ENCODE measurements at places on chromosomes 5 and 9.

DNA sequence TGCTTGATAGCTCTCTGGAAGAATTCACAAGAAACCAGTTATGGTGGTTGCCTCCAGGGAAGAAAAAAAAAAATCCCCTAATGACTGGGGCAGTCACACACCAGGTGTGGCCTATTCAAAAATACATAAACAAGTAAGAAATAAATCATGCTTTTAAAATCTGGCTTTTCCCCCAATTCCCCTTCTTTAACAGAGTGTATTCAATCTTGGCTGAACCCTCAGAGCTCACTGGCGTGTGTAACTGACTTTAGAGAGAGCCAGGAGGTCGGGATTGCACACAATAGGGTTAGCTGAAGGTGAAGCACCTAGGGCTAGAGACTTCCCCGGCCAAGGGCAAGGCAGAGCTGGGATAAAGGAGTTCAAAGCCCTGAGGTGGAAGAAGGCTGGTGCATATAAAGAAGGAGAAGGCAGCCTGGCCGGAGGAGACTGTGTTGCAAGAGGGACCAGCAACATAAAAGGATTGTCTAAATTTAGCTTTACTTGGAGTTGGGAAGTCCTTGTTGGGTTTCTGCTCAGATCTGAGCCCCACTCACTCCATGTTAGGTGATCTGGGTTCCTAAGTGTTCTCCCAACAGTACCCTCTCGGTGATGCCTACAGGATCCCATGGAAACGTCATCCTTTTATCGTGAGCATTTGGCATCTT is 19.7 kb downstream of the FNBP1 start:
- no peak for DNase-seq

- no peak for DNase-seq
These were observed 351.2 kb downstream of the ZNF608 start for GRCh38 chr5:124395287-124395686.

GRCh38 chr9:93890436-93890935 is 64.7 kb downstream of the BARX1 start:
- DNase-seq: no peak

- no peak for DNase-seq
These were observed 211.2 kb downstream of the RAB3C start for GRCh38 chr5:58793888-58794657.

DNA sequence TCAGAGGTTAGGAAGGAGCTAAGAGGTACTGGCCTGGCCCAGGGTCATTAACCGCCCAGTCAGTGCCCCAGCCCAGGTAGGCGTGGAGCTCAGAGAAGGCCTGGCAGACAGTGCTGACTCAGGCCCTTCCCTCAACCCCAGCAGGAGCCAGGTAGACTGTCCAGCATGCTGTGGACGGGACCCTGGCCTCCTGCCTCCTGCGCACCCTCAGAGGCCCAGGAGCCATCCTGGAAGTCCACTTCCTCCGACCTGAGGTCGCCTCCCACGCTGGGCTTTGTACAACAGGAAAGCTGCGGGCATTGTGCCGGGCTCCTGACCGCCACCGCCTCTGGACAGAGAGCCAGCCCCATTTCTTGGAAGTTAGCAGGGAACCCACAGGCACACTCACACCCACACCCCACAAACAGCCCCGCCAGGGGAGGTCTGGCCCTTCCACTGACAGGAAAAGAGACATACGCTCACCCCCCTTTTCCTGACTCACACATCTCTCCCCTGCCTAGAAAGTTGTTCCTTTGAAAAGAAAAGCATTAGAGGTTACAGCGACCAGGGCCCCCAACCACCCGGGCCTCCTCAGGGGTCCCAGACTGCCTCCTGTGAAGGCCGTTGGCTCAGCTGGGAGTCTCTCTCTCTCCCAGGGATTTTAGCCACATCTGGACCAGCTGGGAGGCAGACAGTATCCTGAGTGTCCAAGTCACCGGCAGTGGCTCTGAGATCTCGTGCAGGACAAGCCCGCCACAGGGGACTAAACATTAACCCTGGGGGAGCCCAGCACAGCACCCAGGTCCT is 7.7 kb downstream of the RALGDS start:
- no peak for DNase-seq

DNA sequence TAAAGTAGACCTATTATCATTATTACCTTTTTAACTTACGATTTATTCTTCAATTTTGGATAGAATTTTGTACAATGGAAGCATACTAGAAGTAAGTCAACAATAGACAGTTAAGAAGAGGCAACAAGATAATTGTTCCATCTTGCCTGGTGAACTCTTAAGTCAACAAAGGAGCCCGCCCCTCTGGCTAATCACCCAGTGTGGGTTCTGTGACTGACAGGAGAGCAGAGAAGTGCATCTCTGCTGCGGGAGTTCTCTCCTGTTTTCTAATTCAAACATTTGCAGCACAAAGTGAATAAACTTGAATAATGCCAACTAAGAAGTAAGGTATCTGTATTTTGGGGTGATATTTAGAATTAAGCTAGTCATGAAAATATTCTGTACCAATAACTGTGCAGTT is 6.7 kb upstream of the ISL1 start:
- no peak for DNase-seq

DNA sequence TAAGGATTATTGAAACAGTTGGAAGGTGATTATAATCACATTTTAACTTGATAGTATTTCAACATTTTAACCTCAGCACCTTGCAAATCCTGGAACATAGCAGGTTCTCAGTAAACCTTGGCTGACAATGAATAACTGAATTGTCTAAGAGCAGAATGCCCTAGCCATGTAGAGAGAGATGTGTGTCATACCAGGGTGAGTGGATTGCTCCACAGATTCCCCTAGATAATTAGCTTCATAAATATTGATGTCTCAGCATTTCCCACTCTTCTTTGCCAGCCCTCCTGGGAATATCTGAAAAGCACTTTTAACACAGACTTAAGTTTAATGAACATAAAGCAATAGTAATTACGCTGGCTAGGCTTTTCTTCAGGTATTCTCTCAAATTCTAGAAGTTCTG is 363.5 kb downstream of the MAN2A1 start:
- DNase-seq: no peak

GRCh38 chr9:81613002-81613812 is 76.1 kb downstream of the TLE1 start:
- DNase-seq: no peak

- DNase-seq: no peak
These were observed 764 bp downstream of the CAMLG start for GRCh38 chr5:134738963-134739661.

- no peak for DNase-seq
These were observed 1.1 kb upstream of the GNPDA1 start for GRCh38 chr5:142013734-142014521.

DNA sequence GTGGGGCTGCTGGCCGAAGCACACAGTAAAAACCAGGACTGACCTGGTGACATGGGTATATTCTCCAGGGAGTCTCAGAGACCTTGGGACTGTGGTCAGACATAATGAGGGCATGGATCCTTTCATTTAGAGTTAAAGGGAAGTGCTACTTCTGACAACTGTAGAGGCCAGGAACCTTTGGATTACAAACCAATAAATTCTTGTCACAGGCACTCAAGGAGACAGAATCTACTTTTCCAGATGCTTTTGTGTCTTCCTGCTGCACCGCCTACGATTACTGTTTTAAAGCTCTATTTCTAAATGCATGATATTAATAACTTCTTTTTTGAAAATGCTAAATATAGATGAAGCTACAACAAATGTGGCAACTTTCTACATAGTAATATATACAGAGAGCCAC is 106.5 kb upstream of the LPAR1 start:
- no peak for DNase-seq

DNA sequence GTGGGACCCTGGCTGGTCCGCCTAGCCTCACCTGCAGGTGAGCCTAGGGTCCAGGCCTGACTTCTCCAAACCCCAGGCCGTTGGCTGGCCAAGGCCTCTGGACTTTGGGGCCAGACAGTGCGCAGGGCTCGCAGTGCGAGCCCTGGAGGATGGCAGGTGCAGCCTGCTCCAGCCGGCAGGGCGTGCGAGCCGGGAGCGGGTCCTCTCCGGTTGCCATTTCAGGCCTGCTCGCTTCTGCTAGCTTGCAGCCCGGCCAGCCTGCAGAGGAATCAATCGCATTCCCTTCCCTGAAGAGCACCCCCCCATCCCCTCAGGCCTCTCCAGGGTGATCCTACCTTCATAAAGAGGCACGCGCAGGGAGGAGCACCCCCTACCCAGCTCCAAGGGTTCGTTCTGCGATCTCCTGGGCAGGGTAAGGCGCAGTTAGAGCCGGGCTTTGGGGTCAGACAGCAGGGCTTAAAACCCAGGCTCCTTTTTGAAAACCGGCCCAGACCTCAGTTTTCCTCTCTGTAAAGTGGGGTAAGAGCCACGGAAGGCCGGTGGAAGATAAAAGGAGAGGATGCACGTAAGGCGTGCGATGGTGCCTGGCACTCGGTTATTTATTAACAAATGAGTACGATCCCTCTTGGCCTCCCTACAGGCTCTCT is 6.2 kb downstream of the BARHL1 start:
- no peak for DNase-seq

DNA sequence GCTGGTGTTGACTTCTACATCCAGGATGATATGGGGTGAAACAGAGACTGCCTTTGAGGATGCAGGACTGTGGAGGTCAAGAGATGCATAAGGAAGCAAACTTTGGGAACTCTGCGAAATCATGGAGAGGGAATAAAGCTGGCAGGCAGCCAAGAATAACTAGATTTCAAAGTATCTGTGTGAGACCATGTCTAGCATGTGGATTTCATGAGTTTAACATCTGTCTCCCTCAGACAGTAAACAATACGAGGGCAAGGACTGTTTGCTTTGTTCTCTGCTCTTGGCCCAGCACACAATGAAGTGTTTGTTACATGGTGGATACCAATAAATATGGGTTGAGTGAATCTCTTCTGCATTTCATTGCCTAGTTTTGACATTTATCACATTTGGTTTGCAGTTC is 71.3 kb downstream of the RASEF start:
- no peak for DNase-seq

- no peak for DNase-seq
These were observed 237.2 kb downstream of the TRPM3 start for GRCh38 chr9:70883963-70884793.

GRCh38 chr5:79697222-79698170 is 7.9 kb downstream of the CMYA5 start:
- DNase-seq: no peak

DNA sequence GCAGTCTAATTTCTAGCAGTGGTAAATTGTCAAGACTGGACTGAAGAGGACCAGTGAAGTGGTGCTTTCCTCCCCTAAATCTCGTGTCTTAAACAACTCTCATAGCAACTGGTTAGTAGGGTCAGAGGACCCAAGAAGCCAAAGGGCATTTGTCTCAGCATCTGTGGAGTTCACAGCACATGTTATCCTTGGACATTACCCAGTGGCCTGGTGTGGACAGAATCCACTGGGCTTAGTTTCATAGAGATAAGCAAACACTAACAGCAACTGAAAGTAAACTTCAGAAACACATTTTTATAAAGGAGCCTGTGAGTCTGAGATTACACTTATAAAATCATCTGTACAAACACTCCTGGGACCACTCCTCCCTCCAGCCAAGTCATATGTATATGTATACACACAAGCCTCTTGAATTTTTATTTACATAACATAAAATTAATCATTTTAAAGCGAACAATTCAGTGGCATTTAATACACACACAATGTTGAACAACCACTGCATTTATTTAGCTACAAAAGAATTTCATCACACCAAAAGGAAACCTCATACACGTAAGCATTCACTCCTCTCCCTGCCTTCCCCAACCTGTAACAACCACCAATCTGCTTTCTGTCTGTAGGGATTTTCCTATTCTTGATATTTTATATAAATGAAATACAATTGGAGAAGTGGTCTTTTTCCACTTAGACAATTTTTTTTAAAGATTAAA is 457.8 kb downstream of the RASEF start:
- DNase-seq: no peak

DNA sequence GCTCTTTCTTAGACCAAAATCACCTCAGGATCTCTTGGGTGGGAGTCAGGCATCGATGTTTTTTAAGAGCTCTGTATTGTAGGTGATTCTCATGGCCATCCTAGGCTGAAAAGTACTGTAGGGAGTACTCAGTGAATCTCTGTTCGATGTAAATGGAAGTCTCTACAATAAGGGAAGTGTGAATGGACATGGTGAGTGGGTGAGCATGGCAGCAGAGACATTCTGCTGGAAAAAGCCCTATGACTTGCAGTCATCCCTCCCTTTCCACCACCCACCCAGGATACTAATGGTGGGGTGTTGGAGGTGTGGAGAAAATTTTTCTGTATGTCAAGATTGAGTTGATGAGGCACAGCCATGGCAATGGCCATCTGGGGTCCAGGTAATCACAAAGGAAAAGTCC is 30.9 kb downstream of the ZNF366 start:
- DNase-seq: no peak

- no peak for DNase-seq
These were observed 47.5 kb upstream of the SLC1A1 start for GRCh38 chr9:4442806-4443205.

DNA sequence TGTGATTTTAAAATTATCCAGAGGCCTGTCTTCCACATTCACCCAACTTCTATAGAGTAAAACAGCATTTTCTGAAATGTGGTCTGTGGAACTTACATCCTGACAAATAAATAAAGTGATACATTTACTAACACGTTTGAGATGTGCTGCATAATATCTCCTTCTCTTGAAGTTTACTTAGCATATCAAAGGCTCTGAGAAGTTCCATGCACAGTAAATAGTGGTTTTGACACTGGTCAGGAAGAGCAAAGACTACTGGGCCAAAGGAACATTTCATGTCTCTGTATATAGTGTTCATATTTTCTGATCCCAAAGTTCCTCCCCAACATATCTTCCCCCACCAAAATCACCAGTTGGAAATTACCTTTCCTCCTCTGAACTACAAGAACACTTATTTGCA is 30.5 kb upstream of the TARS1 start:
- no peak for DNase-seq

DNA sequence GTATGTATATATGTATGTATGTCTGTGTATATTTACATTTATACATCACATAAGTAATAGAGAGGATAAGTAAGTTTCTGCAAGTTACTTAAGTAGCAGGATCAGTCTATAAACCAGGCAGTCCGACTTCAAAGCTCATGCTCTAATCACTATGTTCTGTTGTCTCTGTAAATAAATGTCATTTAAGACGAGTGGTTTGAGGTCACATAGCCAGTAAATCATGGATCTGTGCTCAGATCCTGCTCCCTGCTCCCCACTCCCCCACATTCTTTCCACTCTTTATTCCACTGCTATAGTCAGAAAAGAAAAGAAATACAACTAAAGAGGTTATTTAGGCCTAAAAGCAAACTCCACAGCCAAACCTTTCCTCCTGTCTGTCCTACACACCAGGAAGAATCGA is 90.4 kb downstream of the SERINC5 start:
- DNase-seq: no peak

- no peak for DNase-seq
These were observed 43.4 kb upstream of the FUBP3 start for GRCh38 chr9:130535818-130536521.

- DNase-seq: no peak
These were observed 82.7 kb downstream of the HSD17B3 start for GRCh38 chr9:96219026-96219899.

DNA sequence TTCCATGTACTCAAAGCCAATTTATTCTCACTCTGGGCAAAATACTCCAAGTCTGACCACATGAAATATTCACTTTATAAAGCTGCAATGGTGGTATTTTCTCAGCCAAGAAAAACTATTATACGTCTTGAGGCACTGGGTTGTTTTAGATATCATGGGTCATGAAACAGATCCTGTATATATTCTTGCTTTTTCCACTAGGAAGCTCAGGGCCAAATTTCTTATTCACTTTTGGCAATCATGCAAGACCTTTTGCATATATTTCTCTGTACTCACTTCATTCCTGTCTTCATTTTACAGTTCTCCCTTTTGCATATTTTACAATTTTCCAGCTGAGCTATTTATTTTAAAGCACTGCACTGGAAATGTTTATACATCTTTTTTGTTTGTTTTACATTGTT is 49.8 kb downstream of the GABBR2 start:
- no peak for DNase-seq

Measured in cortex of kidney (tissue), 1 donor.